ENCODE measurements at places on chromosomes 7 and 10.

DNA sequence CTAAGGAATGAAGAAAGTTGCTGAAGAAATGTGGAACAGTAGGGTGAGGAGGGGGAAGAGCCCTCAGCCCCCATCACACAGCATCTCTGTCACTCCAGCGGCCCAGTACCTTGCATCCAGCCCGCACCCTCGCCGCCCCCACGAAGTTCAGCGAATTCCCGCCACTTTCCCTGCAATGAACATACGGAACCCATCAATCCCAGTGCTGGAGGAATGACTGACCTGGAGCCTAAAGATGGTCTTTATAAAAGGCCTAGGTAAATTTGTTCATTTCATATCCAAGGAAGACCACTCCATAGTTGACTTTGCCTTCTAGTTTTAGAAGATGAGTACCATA lies 779 bp upstream of the KIF5B start:
- no peak for DNase-seq

DNA sequence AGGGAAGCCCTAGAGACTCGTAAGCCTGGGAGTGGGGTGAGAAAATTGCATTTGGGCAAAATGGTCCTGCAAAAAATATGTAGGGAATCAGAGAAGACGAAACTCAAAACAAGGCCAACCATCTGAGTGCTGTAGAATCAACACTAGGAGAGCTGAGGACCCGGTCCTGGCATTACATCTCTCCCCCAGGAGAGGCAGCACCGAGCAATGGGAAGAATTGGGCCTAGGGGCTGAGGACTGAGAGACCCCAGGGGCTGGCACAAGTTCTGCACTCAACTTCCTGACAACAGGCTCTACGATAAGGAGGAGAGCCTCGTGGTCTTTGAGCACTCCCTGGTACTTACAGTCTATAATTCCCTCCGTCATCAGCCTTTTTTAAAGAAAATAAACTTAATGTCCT lies 47.6 kb downstream of the BPGM start:
- DNase-seq = no peak

GRCh38 chr10:113135025-113135424 lies 185.0 kb downstream of the TCF7L2 start:
- peak; percentile 56 for DNase-seq

- peak; percentile 84 for DNase-seq
Measured at GRCh38 chr7:128459394-128459878, 3.8 kb downstream of the HILPDA start.

DNA sequence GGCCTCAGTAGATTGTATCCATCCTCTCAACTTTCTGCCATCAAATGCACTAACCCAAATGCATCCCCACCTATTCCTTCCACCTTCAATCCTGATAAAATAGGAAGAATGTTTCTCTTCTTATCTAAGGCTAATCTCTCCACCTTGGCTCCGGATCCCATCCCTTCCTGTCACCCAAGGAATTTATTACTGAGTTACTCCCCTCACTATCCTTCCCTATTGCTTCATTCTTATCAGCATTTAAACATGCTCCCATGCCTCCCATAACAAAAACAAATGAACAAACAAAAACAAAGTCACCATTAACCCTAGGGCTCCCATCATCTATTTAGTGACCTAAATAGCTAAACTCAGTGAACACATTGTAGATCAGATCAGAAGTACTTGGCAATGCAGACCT lies 25.3 kb downstream of the AASS start:
- no peak for DNase-seq

DNA sequence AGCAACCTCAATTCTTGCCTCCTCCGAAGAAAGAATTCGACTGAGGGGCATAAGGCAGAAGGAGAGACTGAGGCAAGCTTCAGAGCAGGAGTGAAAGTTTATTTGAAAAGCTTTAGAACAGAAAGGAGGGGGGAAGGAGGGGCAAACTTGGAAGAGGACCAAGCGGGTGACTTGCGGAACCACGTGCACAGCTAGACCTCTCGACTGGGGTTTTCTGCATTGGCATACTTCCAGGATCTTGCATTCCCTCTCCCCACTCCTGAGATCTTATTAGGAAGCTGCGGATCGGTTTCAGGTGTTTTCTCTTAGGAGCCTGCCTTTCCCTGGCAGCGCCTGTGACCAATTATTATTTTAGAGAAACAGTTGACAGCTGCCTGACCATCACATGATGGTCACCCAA lies 20.3 kb upstream of the CPXM2 start:
- no peak for DNase-seq

- no peak for DNase-seq
Measured at GRCh38 chr7:135772639-135773222, 24.1 kb upstream of the FAM180A start.

GRCh38 chr7:148230296-148230695 lies 360.3 kb upstream of the C7orf33 start:
- DNase-seq = no peak

- DNase-seq = peak; percentile 88
Measured at GRCh38 chr10:89032141-89032891, 41.7 kb downstream of the FAS start.

GRCh38 chr10:17005621-17006566 lies 123.7 kb downstream of the CUBN start:
- DNase-seq = no peak

Data from inflammatory macrophage treated with lipopolysaccharide for 1 hour (primary cell).